ENCODE measurements at places on chromosomes 4 and X.

DNA sequence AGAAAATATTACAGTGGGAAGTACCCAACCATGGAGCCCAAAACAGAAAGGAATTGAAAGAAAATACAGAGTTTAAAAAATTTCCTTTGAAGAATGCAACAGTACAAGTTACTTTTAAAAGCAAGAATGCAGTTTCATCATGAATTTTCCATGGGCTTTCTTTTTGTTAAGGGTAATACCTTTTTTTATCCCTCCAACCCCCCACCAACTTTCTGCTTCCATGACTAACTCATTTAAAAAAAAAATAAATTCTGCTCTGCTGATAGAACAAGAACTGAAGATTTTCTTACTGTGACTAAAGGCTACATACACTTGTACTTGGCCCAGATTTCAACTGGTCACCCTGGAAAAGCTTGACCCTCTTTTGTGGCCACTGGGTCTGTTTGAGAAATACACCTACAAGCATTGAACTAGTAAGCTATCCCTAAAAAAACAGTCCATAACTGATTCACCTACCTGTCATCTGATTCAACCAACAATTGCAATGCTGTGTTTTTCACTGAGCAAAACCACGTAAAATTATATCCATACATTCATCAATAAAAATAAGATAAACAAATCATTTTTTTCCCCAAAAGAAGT is 214.2 kb downstream of the NSUN7 start:
- no peak for DNase-seq

- no peak for DNase-seq
These were observed 13.0 kb upstream of the PLAC1 start for GRCh38 chrX:134671294-134671693.

DNA sequence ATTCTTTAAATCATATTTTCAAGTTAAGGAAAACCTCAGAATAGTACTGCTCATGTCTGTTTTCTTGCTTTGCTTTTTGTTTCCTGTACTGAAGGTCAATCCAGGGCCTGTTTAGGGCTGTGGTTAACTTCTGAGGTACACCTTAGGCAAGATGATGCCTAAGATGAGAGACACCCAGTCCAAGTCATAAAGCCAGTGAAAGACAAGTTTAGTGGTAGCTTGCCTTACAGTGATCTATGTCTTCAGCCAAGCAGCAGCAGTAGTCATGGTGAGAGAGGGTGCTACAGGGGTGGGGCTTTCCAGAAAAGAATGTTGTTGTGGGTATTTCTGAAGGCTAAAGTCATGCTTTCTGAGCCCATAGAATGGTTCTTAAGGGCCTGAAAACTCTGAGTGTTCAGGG is 173.7 kb downstream of the VSIG4 start:
- no peak for DNase-seq

DNA sequence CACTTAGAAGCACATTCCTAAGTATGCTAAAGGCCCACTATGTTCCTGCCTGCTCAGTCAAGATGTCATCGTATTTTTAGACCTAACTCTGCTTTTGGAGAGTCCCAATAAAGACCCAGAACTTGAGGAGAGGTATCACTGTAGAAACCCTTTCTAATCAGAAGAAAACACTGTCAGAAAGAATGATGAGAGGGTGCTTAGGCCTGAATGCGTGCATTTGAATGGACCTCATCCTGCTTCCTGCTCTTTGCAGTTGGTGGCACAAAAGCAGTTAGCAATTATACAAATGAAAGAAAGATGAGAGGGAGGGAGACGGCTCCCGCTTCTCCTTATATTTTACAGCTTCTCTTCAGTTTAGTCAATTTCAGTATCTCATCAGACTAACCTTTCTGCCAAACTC is 987.2 kb downstream of the CCSER1 start:
- no peak for DNase-seq

DNA sequence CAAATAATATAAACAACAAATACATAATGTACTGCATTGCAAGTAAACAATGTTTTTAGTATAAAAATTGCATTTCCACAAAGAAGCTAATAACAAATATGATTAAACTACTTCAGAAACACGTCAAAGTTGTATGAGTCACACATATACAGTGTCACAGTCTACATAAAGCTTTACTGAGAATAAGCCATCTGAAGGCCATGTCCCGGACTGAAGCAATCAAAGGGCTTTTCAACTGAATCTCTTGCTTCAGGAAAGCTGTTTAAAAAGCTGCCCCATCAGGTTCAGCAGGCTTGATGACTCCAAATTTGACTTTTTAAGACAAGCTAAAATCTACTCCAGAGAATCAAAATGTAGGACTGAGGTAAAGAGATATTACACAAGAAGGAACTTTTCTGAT is 1476.8 kb downstream of the ADGRL3 start:
- no peak for DNase-seq

- DNase-seq: no peak
These were observed 209.1 kb upstream of the JADE1 start for GRCh38 chr4:128600410-128600809.

- DNase-seq: no peak
These were observed 51.1 kb upstream of the PPP2R3B start for GRCh38 chrX:437661-438390.

DNA sequence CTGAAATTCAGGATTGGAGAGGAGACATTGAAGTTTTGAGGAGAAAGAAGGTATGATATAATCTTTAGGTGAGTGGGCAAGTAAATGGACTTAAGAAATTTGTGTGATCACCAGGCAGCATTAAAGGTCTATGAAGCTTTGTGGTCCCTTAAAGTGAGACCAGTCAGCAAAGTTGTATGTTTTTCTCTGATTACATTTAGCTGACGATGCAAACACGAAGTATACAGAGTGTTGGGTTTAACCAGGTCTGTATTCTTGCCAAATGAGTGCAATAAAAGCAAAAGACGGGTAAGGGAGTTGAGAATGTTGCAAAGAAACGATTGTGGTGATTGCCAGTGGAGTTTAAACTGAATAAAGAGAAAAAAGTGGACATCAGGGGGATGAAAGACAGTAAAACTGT is 11.6 kb upstream of the YIPF6 start:
- DNase-seq: no peak

DNA sequence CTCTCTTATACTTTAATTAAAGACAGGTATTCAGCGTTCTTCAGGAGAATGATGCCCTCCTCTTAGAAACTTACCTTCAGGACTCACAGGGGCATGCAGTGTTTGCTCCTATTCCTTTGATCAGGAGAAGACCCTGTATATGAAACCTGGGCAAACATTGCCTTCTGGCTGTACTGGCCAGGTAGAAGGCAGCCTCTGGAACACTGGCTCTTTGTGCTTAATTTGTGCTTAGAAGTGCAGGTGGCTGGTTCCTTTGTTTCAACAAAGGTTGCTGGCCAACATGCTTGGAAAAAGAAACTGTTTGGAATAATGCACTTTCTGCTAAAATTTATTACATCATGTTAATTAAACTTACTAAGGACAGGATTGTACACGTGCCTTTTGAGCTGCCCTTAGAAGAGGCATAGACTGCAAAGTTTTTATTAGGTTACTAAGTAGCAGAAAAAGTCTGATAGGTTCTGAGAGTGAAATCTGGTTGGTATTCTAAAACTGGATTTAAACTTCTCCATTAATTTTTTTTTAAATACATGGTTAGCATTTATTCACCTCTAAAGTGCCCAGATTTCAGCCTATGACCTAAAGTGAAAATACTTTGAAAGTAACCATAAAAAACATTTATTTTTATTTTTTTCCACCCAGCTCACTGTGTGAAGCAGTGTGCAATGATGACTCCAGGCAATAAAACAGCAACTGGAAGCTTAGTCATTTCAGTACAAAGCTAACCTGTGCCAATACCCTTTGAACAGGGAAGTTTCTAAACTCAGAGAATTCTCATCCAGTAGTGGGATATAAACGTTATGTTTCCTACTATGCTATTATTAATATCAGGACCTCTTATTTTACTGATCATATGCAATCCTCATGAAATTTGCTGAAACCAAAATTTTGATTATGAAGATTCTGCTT is 11.3 kb downstream of the RASSF6 start:
- no peak for DNase-seq

DNA sequence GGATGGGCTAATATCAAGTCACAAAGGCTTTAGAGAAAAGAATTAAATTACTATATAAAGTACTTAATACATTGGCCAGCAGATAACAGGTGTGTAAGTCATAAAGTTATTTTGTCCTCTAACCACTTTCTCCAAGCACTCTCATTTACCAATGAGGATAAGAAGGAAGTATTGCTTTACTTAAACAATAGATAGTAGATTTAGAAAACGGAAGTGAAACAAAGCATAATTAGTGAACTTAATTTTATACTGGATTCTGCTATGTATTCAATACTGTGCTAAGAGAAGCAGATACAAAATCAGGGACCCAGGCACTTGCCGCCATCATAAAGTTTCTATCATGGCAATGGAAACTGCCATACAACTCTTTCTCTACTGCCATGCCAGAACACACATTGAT is 24.0 kb downstream of the AFM start:
- DNase-seq: no peak

GRCh38 chr4:6471307-6472007 is 957 bp downstream of the PPP2R2C start:
- no peak for DNase-seq

DNA sequence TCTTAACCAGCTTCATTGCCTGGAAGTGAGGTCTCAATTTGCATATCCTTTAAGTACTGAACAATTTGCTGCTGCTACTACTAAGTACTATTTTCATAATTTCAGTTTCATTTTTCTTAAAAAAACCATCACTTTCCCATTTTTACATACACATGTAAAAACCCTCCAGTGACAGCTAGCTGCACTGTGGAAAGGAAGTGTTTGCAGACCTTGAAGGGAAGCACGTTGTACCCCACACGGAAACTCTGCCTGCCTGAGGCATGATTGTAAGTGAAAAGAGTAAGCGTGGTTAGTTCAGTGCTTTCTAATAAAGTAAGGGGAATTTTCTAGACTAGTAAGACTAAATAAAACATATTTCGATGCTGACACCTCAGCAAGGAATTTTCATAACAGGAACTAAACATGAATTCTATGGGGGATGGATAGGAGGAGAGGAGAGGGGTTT is 103.6 kb downstream of the RAPGEF2 start:
- no peak for DNase-seq

DNA sequence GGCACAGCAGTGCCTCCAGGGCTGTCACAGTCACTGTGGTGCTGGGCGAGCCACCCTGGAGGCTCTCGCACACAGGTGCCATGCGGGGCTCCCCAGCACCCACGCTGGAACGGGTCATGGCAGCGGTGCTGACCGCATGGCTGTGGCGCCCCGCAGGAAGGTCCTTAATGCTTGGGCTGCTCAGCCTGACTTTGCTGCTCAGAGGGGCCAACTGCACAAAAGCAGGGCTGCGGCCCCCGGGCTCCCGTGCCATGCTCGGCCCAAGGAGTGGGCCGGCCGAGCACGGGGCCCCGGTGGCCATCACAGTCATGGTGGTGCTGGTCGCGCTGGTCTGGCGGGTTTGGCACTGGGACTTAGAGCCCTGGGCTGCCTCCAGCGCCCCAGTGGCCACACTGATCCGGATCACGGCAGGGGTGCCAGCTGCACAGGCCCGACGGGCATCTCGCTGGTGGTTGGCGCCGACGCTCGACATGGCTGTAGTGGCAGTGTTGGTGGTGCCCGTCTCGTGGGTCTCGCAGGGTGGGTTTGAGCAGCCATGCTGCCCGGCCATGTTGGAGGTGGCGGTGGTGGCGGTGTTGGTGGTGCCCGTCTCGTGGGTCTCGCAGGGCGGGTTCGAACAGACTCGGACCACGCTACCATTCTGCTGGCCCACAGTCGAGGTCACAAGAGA is 10.2 kb upstream of the RENBP start:
- no peak for DNase-seq

- DNase-seq: no peak
These were observed 107.0 kb downstream of the IQCM start for GRCh38 chr4:149708513-149709130.

GRCh38 chr4:16752150-16752549 is 146.3 kb downstream of the LDB2 start:
- DNase-seq: no peak

DNA sequence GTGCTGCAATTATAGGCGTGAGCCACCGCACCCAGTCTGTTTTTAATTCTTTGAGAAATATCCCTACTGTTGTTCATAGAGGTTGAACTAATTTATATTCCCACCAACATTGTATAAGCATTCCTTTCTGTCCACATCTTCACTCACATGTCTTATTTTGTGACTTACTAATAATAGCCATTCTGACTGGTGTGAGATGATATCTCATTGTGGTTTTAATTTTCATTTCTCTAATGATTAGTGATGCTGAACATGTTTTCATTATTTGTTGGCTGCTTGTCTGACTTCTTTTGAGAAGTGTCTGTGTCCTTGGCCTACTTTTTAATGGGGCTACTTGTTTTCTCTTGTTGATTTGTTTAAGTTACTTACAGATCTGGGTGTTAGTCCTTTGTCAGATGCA is 310.9 kb upstream of the MAOA start:
- DNase-seq: no peak

- DNase-seq: no peak
These were observed 29.7 kb downstream of the F9 start for GRCh38 chrX:139560221-139560620.

DNA sequence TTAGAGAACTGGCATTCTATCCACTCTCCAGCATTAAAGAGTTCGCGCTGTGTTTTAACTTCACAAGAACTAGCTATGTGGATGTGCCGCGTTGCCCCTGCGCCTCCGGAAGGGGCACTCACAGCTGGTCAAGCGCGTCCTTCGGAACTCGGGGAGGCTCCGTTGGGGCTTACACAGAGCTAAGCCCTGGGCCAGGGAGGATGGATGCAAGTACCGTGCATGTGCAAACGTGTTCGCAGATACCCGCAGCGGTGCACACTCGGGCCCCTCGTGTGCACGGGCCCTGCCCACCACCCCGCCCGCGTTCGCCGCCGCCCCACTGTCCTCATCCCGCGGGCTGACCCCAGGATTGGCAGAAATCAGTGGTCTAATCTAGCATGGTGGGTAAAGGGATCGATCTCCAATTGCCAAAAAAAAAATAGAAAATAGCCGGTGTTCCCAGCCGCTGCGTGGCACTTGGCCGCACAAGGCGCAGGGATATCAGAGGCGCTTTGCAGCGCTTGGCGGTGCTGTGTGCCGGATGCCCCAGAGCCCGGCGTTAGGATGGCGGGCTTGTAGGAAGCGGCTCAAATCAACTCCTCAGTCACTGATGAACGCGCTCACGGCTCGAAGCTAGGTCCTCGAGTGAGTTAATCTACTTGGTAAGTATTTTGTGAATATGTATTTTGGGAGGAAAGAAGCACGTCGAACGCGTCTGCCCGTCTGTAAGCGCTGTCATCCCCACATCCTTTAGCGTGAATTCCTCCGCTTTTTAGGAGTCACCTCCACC is 989 bp upstream of the PCDH10 start:
- DNase-seq: peak; percentile 2

- no peak for DNase-seq
These were observed 56.4 kb upstream of the PNPLA4 start for GRCh38 chrX:7983581-7983980.

- DNase-seq: no peak
These were observed 53.0 kb downstream of the ARSF start for GRCh38 chrX:3094261-3094660.

DNA sequence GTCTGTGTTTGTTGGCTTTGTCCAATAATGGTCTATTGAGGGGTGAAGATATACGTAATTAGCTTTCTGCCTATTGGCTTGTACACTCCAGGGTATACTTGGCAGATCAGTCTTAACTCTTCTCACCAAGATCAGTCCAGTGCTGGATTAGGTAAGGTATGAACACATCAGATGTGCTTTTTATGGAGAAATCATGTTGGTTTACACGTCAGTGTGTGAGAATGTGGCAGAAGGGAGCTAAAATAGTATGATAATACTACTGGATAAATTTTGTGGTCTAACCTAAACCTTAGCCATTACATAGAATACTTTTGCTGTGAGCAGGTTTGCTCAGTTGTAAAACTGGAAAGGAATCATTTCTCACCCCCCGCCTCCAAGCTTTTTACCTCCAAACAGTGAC is 4.2 kb downstream of the PDHA1 start:
- DNase-seq: no peak

- DNase-seq: no peak
These were observed 27.0 kb downstream of the DHX15 start for GRCh38 chr4:24557026-24558025.

Data from NCI-H2107 (cell line).